Upper lobe of right lung (tissue), 1 donor: ENCODE measurements at places on chromosomes 12 and 14. TPM values are rescaled to one million over a fixed set of nuclear protein-coding genes. Genes with fewer than 3 reads are reported as not detected.

The DIO2 gene
- 1.0 TPM for total RNA-seq

The CLEC4A gene
- total RNA-seq: 8.3 TPM

The GXYLT1 gene
- 15.7 TPM for total RNA-seq

The RNFT2 gene
- 2.6 TPM for total RNA-seq

GRCh38 chr14:48703728-48704467 lies 882.3 kb downstream of the RPS29 start:
- no peak for DNase-seq

DNA sequence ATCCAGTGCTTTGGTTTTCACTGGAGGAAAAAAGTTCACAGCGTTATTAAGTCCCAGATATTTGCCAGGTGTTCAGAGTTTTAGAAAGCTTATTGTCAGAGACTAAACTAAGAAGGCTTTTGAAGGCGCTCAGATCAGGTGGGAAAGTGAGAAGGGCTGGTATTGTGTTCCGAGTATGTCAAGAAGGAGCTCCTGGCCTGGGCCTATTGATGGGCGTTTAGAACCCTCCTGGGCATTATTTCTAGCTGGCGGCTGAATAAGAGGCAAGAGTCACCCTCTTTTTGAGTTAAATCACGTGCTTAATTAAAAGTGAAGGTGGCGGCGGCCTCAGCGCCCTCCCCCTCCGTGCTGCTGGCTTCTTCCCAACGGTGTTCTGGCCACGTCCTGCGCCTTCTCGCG lies 20.9 kb upstream of the GNS start:
- no peak for DNase-seq

- DNase-seq: no peak
Measured at GRCh38 chr12:108645686-108646599, 12.2 kb upstream of the SELPLG start.

GRCh38 chr12:2322554-2323120 lies 269.9 kb downstream of the CACNA1C start:
- no peak for DNase-seq

- no peak for DNase-seq
Measured at GRCh38 chr14:59816941-59817340, 53.6 kb downstream of the RTN1 start.

DNA sequence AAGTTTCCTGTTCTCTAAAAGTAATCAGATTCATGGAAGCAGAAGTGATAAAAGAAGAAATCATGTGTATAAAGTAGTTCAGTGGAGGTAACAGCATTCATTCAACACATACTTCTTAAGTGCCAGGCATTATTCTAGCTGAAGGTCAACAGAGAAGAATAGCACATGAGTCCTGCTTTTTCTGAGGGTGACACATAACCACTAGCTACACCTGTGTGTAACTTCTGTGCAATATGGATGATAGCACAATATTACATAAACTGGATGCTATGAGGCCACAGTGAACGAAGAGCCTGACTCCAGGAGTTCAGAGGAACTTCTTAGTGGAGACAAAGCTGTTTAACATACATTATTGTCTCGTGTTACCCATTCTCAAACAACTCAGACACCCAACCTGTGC lies 114.3 kb upstream of the PCED1B start:
- no peak for DNase-seq

GRCh38 chr12:7012024-7012607 lies 6.2 kb downstream of the LPCAT3 start:
- DNase-seq: no peak

GRCh38 chr12:130529781-130530180 lies 186.3 kb downstream of the RIMBP2 start:
- DNase-seq: no peak

DNA sequence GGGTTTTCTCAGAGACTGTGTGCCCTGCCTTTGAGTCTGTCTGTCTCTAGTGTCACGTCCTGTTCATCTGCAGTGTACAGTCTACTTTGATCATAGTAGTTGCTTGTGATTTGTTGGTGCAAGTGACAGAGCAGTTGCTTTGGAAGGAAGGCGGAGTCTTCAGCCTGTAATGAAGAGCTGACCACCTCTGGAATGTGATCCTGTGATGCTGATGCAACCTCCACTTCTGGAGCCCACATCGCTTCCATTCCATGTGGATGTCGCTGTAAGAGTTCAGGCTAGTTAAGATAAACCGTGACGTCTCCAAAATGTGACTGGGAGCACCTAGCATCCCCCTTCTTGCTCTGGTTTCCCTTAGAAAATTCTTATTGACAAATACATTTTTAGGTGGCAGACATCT lies 51.8 kb downstream of the PELI2 start:
- DNase-seq: no peak

DNA sequence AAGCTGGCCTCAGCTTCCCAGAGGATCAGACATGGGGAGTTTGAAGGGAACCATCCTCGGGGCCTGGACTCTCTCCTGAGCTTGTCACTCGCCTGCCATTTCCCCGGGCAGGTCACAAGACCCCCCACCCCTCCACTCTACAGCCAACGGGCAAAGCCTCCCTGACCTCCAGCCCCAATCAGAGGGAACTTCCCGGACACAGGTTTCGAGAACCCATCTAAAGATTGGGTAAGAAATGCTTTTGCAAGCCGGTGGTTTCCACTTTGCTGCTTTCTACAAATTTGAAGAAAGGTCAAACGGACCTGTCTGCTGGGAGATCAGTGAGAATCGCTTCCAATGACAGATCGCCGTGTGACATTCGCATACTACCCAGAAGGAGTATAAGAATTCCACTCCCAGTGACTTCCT lies 89.6 kb downstream of the SCARB1 start:
- no peak for DNase-seq

DNA sequence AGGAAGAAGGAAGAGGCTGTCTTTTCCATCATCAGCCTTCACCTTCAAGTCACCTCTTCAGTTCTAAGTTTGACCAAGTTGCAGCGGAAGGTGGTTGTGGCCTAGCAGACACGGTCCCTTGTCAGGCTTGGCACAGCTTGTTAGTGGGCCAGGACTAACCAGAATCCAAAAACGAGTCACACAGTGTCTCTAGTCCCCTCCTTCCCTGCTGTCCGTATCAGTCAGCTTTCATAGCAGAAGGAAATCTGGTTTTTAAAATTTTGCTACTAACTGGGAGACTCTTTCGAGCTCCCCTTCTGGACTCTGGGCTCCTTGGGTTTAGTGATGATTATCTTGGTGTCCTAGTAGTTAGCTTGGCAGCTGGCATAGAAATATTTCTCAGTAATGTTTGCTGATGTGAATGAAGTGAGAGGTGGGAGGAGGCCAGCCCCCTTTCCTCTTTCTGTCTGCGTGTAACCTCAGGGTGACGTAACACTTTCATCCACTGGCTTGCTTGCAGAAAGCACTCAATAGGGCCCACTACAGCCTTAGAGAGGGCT lies 3.8 kb downstream of the ETV6 start:
- no peak for DNase-seq

- no peak for DNase-seq
Measured at GRCh38 chr12:1962051-1963020, 41.9 kb downstream of the DCP1B start.

- no peak for DNase-seq
Measured at GRCh38 chr14:51155326-51155725, 60.4 kb upstream of the TRIM9 start.

DNA sequence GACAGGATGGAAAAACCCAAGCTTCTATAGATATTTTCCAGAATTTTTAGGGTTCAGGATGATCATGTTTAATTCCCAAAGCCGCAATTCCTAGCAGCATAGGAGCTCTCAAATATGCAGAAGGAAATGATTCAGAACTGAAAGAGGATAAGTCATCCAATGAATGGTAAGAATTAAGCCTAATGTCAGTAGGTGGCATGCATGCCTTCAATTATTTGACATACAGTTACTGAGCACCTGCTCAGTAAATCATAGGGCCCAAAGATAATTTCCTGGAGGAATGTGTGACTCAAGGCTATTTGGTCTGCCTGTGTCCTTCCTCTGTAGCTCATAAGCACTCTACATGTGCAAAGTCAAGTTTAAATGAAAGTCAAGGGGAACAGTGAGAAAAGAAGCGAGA lies 116.8 kb upstream of the SLC38A4 start:
- no peak for DNase-seq

DNA sequence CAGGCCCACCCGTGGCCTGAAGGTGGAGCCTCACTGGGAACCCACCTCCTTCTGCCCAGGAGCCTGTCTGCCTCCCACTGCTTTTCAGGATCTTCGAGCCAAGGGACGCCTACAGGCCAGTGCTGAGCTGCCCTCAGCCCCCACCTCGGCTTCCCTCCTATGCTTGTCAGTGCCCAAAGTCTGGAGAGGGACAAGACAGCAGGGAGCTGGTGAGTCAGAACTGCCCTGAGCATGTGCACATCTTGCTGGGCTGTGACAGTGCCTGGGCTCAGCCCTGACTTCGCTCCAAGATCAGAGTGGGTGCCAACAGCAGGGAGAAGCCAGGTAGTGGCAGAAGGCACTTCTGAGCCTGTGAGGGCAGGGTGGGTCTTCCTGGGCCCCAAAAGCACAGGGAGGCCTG lies 286.8 kb downstream of the AEBP2 start:
- no peak for DNase-seq
